H9 (cell line): ENCODE measurements at places on chromosomes 7 and 10.

DNA sequence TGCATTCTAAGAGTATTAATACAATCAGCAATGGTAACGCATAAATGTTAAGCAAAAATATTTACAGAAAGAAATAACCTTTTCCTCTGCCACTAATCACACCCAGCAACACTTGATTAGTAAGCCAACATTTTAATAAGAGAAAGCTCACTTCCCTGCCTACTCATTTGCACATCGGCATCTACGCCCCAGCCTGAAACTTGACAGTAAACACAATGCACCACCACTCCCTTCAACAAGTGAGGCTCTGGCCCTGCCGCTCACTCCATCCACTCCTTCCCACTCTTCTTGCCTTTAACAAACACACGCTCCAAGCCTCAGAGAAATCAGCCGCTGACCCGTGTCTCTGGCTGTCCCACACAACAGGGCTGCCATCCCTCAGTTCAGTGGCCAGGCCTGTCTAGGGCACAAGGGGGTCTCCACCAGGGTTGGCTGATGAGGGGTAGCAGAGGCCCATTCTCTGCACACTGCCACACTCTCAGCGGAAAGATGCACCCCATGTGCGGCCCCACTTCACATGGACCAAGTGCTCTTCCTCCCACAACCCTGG, 54.6 kb downstream of the CTBP2 start:
- H3K36me3 ChIP-seq, result peaks cover 83% of the 10 kb centered on the region
- H3K27ac ChIP-seq, result no peak overlapping the region
- H3K4me3 ChIP-seq, result no peak overlapping the region
- no peak for DNase-seq
- peaks cover 30% of the 10 kb centered on the region for H3K4me1 ChIP-seq

GRCh38 chr10:104581884-104582601, 59.0 kb upstream of the SORCS3 start:
- H3K27ac ChIP-seq, result no peak overlapping the region
- no peaks in the 10 kb centered on the region for H3K27me3 ChIP-seq
- DNase-seq, result no peak
- no peaks in the 10 kb centered on the region for H3K36me3 ChIP-seq

- H3K4me3 ChIP-seq, result no peak overlapping the region
- no peaks in the 10 kb centered on the region for H3K4me1 ChIP-seq
- no peaks in the 10 kb centered on the region for H3K36me3 ChIP-seq
- no peak overlapping the region for H3K27ac ChIP-seq
- no peak for DNase-seq
- no peaks in the 10 kb centered on the region for H3K27me3 ChIP-seq
Measured at GRCh38 chr7:84813376-84813775, 373.5 kb downstream of the SEMA3D start.

- peaks cover 4% of the 10 kb centered on the region; the same call in 1 of the 2 replicates for H3K27me3 ChIP-seq
- DNase-seq, result no peak
- H3K36me3 ChIP-seq, result no peaks in the 10 kb centered on the region; the same call in 2 of the 3 replicates
- H3K27ac ChIP-seq, result no peak overlapping the region
Measured at GRCh38 chr10:30438021-30438850, 4.3 kb downstream of the MAP3K8 start.

- peaks cover 2% of the 10 kb centered on the region; the same call in 1 of the 2 replicates for H3K4me1 ChIP-seq
- H3K27me3 ChIP-seq, result no peaks in the 10 kb centered on the region
- no peak for DNase-seq
- no peak overlapping the region for H3K27ac ChIP-seq
Measured at GRCh38 chr10:103802081-103802480, 53.3 kb downstream of the SH3PXD2A start.

DNA sequence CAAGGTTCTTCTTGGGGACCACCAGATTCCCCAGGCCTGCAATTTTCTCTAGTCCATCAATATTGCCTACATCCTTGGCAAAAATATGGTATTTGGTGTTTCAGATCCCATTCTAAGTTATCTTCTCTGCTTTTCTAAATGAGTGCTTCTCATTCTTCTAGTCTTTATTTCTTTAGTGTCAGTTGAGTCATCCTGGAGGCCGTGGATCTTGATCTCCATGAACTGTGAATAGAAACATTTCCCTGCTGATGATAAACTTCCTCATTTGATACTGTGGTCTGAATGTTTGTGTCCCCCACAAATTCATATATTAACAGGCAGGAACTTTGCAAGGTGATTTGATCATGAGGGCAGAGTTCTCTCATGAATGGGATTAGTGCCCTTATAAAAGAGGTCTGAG, 779.3 kb downstream of the INHBA start:
- H3K4me1 ChIP-seq, result no peaks in the 10 kb centered on the region
- no peaks in the 10 kb centered on the region for H3K36me3 ChIP-seq
- no peak overlapping the region for H3K27ac ChIP-seq
- DNase-seq, result no peak
- no peaks in the 10 kb centered on the region for H3K27me3 ChIP-seq

DNA sequence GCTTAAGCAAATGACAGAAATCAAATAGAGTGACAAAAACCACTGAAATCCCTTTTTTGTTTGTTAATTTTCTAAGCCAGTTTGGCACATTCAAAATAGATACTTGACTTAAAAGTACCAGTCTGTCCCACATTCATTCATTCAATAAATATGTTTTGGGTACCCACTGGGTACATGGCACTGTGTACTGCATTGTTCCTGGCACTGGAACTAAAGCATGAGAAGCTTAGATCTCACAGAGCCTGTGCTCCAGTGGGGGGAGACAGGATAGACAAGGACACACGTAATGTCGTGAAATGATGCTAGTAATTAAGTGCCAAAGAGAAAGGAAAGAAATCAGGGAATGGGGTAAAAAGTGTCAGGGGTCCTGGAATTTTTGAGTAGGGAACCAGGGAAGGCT, 13.0 kb downstream of the MTURN start:
- H3K27ac ChIP-seq, result no peak overlapping the region
- H3K4me1 ChIP-seq, result no peaks in the 10 kb centered on the region
- H3K4me3 ChIP-seq, result no peak overlapping the region
- no peak for DNase-seq
- no peaks in the 10 kb centered on the region for H3K36me3 ChIP-seq

DNA sequence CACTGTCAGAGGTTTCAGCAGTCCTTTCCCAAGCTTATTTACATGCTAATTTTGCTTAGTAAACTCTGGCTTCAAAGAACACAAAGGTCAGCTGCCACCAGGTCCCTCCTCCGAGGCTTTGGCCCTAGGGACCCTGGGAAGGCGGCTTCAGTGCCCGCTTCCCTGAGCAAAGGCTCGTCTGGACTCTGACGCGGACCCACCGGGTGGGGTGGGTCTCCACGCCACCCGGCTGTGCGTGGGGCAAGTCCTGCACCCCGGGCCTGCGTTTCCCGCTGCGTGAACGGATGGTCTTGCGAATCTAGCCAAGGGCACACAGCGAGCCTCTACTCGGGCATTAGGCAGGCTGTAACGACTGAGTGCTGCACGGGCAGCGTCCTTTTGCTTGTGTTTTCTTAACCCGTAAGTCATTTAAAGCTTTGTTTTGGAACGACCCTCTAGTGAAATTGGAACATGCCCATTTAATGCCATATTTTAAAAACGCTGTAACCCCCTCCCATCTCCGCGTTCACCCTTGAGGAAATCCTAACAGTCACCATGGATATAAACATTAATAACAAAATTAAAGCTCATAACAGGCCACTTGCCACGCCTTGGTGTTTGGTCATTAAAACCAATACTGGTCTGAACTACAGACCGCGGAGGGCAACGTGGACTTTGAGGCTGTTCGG, 828 bp downstream of the BNIP3 start:
- peak; percentile 70 for DNase-seq
- peaks cover 51% of the 10 kb centered on the region for H3K36me3 ChIP-seq
- H3K27ac ChIP-seq, result no peak overlapping the region
- H3K4me1 ChIP-seq, result peaks cover 13% of the 10 kb centered on the region
- H3K27me3 ChIP-seq, result peaks cover 9% of the 10 kb centered on the region; the same call in 1 of the 2 replicates

DNA sequence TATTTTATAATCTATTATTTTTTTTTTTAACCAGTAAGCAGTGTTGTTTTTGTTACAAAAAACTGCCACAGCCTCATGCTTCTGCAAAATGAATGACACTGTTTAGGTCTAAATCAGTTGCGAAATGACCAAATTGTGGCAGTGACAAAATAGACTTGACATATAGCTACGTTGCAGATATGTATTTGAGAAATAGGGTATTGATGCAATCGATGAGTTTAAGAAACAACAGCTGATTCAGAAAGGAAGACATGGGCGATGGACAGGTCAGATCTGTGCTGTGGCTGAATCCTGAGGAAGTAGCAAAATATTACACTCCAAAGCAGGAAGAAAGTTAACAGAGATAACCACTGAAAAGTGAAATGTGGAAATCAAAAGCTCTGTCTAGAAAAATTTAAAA, 89.0 kb upstream of the STEAP4 start:
- H3K27me3 ChIP-seq, result no peaks in the 10 kb centered on the region
- no peak for DNase-seq
- no peak overlapping the region for H3K27ac ChIP-seq
- H3K4me1 ChIP-seq, result no peaks in the 10 kb centered on the region
- no peak overlapping the region for H3K4me3 ChIP-seq
